ENCODE measurements at places on chromosomes 7 and 10. TPM values are rescaled to one million over a fixed set of nuclear protein-coding genes. Genes with fewer than 3 reads are reported as not detected.

The OPALIN gene
- total RNA-seq = not detected

The LAMB4 gene
- total RNA-seq = 0.07 TPM

The GPR146 gene
- total RNA-seq = not detected

The VIPR2 gene
- total RNA-seq = not detected

The GOLGA7B gene
- total RNA-seq = 0.68 TPM

The LDB3 gene
- not detected for total RNA-seq

The CUEDC2 gene
- 61.7 TPM for total RNA-seq

The DGKI gene
- total RNA-seq = not detected

The POLR2J2 gene
- total RNA-seq = 5.9 TPM

The TMEM213 gene
- not detected for total RNA-seq

The CSGALNACT2 gene
- total RNA-seq = 12.5 TPM

The PLCE1 gene
- 0.11 TPM for total RNA-seq

The DDC gene
- not detected for total RNA-seq

The RAMP3 gene
- total RNA-seq = not detected

The PALD1 gene
- total RNA-seq = 0.07 TPM

Data from foreskin keratinocyte (primary cell).